Stimulated activated CD4-positive, alpha-beta T cell treated with anti-CD3 and anti-CD28 coated beads, Interleukin-2, amount 100 ng/mL, for 48 hours (primary cell): ENCODE measurements at places on chromosomes 5 and 9.

DNA sequence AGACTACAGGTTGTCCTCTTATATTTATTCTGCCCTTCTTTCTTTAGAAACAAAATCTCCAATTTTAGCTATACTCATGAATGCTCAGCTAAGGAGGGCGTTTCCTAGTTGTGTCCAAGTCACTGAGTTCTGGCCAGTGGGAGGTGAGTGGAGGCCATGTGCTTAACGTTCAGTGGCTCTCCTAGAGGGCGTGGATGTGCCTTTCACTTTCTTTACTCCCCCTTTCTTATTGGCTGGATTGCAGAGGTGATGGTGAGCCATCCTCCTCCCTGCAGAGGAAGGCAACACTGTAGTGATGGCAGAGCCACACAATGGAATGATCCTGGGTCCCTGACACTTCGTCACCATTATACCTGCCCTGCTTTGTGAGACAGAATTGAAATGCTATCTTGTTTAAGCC, 54.6 kb downstream of the ALG2 start:
- DNase-seq = no peak

GRCh38 chr9:79639354-79639753, 67.6 kb downstream of the TLE4 start:
- no peak for DNase-seq

DNA sequence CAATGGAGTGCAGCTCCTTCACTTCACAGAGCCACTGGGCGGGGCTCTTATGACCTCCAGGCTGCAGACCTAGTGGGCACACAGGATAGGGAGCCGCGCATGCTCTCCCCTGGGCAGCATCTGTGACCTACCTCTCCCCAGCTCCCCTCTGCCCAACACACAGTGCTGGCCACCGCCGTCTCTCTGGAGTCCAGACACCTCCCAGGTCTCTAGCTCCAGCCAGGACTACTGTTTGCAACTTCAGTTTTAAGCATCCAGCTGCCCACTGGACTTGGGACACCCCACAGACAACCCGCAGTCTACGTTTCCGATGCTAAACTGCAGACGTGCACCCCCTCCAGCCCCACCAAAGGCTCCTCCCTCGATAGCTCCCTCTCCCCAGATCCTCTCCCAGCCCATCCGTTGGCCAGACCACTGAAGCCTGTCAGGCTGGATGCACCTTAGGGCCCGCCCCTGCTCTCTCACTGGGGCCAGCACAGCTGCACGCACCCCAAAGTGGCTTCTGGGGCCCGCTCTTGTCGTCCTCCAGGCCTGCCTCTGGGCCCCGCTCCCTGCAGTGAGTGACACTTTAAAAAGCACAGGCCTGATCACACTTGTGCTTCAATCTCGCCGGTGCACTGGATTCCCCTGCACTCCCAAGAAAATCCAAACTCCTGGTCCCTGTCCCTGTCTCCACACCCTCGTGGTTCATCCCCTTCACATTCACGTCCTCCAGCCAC, 11.3 kb downstream of the FLT4 start:
- DNase-seq = no peak

DNA sequence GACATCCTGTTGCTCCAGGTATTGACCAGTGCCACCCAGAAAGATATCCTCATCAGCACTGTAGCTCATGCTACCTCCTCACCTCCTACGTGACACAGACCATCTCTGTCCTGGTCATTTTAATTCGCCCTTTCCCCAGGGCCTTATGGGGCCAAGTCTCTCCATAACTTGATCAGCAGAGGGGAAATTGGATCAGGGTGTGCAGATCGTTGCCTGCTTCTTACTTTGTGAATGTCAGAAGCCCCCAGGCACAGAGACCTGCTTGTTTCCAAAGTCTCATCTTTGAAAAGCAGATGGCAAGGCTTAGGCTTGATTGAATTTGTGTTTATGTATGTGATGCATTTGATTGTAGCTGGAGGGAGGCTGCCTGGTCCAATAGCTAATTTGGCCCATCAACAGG, 8.8 kb upstream of the DBH start:
- DNase-seq = no peak

DNA sequence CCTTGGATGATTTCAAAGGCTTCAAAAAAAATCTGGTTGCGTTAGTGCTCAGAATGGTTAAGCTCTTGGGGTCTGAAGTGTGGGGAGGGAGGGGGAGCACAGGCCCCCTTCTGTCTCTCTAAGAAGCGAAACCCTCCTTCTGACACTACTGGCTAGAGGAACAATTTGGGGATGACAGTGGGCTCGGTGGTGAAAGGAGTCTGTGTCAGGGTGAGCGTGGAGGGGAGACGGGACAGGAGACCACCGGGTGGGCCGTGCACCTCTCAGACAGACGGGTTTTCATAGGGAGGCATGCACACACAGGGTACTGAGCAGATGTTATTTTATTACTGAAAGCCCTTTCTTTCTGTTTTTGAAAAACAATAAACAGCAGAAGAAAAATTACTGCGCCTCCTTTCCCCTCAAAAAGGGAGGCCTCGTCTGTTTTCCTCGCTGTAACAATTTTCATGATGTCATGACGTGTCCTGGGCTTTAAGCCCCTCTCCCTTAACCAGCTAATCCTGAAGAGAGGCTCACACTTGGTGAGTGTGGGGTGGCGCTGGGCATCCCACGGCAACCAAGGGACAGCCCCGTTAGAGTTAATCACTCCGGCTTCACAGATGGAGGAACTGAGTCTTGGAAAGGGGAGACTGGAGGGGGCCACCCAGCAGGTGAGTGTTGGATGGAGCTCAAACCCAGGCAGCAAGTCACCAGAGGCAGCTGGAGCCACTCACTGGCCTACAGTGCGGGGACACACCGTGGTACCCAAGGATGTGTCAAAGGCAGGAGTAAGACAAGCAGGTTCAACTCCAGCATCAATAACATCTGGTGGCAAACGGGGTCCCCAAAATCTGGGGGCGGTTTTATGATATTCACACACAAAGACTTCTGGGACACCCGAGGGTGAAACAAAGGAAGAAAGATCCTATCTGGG, 53.4 kb downstream of the PTCH1 start:
- DNase-seq = no peak

- DNase-seq = no peak
These were observed 30.7 kb upstream of the MYOT start for GRCh38 chr5:137836997-137837396.

- no peak for DNase-seq
These were observed 476 bp upstream of the DTWD2 start for GRCh38 chr5:118988866-118989180.

GRCh38 chr9:78788101-78788500, 491.2 kb downstream of the PSAT1 start:
- DNase-seq = no peak

DNA sequence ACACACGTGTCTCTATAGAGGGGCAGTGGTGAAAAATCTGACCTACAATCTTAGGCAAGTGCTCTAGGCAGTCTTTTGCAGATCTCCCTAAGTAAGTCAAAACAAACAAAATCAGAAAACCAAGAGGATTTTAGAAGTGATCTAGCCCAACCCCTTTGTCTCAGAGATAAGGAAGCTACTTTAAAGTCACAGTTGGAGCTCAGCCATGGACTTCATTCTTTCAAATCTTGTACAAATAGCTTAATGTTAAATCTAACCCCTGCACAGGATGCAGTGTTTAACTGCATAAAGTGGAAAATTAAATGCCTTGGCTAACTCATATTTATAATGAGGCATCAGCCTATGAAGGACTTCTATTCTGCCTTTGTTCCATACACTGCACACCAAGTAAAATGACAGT, 135.1 kb upstream of the RFX3 start:
- DNase-seq = no peak

- DNase-seq = no peak
These were observed 199.4 kb downstream of the ARRDC3 start for GRCh38 chr5:91183743-91184142.

- no peak for DNase-seq
These were observed 77.5 kb downstream of the CEMIP2 start for GRCh38 chr9:71690689-71691435.

- peak; percentile 14 for DNase-seq
These were observed at the start of gene ZNF618 for GRCh38 chr9:113876151-113876992. TSS of gene ZNF618 (plus strand) at chr9:113876309. CDS start at chr9:113876381, 72 bp downstream.

DNA sequence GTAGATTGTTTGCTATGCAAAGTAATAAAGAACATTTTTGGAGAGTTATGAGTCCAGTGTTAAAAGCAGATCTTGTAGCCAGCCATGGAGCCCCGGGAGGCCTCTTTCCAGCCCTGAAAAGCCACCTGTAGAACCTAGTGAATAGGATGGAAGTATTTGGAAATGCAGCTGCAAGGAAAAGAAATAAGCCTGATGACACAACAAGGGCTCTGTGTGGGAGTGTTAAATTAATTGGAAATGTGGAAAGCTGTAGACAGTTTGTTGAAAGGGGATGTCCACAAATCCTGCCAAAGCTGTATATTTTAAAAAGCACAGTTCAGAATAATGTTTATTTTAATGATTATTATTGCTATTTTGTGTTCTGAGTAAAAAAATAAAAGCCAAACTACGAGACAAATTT, 152.5 kb upstream of the GHR start:
- no peak for DNase-seq

- DNase-seq = no peak
These were observed 156.3 kb downstream of the PLPPR1 start for GRCh38 chr9:101184813-101185278.

DNA sequence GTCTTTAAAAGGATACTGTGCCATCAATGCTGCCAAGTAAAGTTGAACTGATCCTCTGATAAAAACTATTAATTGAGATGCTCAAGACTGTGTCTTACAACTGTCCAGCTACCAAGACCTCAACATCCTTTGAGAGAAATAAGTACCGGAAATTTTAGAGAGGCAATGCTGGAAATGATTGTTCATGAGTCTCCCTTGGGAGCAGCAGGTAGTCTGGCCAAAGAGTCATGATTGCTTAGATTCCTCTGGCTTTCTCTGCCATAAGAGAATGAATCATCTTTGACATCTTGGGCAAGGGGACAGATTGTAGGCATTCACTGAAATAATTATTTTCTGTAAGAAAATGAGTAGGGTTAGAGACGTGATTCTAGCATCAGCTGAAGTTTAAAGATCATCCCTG, 466.6 kb upstream of the DAB2 start:
- DNase-seq = no peak

GRCh38 chr5:89246252-89246651, 363.3 kb upstream of the MEF2C start:
- DNase-seq = no peak

DNA sequence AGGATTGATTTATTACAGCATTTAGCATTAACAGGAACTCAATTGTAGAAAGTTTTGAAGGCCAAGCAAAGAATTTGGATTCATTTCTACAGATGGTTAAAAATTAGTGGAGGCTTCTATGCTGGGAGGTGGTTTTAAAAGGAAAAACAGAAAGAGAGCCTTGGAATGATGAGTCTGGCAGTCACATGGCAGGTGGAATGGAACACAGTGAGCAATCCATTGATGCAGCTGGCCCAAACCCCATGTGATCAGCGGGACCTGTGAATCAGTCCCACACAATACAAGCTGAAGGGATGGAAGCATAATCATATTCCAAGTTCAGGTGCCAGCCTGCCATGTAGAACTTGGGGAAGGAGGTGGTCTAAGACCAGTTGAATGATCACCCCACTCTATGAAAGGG, 147.9 kb downstream of the PIP5K1B start:
- no peak for DNase-seq

GRCh38 chr9:114308361-114308950, 14.4 kb upstream of the ORM1 start:
- no peak for DNase-seq

GRCh38 chr9:34793428-34793827, 83.5 kb upstream of the CCL21 start:
- no peak for DNase-seq

- no peak for DNase-seq
These were observed 171.7 kb downstream of the MARCHF11 start for GRCh38 chr5:16007750-16008415.

GRCh38 chr5:120684749-120685415, 220.8 kb downstream of the PRR16 start:
- no peak for DNase-seq

GRCh38 chr5:159290741-159291140, 27.7 kb downstream of the UBLCP1 start:
- no peak for DNase-seq

DNA sequence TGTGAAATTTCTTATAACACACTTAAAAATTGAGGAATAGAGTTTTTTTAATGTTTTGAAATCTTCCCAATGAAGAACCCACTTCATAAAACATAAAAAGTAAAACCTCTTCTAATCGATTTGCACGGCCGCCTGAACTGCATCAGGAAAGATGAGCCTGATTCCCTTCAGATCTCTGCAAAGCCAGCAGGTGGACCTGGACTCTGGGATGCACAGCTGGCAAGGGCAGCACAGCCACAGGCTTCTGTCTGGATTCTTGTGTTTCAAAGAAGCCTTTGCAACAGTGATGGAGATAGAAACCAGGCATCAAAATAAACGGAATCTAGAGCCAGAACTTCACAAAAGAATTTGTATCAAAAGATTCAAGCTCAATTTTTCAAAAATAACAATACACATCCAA, 36.0 kb upstream of the SPATA31C2 start:
- DNase-seq = no peak

DNA sequence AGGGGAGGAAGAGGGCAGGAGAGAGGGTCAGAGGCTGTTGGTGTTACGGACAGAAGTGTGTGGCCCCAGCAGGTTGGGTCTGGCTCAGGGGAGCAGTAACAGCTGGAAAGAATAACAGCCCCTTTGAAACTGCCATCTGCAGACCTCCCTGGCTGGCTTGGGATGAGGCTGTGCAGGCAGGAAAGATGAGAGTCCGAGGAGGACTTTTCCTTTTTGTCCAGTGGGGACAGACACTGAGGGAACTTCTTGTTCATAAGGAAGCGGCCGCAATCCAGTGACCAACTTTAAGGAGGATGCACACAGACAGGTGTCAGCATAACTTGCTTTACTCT, 14.8 kb upstream of the PLEKHG4B start:
- no peak for DNase-seq
